ENCODE measurements at places on chromosomes 11 and 22. TPM values are rescaled to one million over a fixed set of nuclear protein-coding genes. Genes with fewer than 3 reads are reported as not detected.

The EIF1AD gene
- total RNA-seq, result 21.5 TPM

The TREH gene
- not detected for total RNA-seq

The GALNT18 gene
- total RNA-seq, result 1.5 TPM

The OMP gene
- not detected for total RNA-seq
